HFFc6 (cell line): ENCODE measurements at places on chromosomes 11 and 22.

DNA sequence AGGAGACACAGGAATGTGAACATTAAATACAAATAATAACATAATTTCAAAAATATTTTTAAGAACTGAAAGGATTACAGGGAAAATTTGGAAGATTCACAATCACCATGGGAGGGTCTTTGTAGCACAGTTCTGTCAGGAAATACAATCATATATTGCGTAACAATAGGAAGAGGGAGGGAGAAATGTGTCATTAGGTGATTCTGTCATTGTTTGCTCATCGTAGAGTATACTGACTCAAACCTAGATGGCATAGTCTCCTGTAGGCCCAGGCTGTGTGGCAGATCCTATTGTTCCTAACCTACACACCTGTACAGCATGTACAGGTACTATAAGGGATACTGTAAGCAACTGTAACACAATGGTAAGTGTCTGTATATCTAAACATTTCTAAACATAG lies 330.4 kb downstream of the BRD1 start:
- H3K4me3 ChIP-seq: no peak overlapping the region
- H3K4me1 ChIP-seq: no peaks in the 10 kb centered on the region
- no peak overlapping the region for H3K27ac ChIP-seq

GRCh38 chr11:67400942-67401494 lies 640 bp downstream of the PPP1CA start:
- peaks cover 7% of the 10 kb centered on the region; the same call in 1 of the 2 replicates for H3K36me3 ChIP-seq
- peaks cover 9% of the 10 kb centered on the region for H3K4me1 ChIP-seq
- H3K4me3 ChIP-seq: peak overlapping the region; percentile 87

DNA sequence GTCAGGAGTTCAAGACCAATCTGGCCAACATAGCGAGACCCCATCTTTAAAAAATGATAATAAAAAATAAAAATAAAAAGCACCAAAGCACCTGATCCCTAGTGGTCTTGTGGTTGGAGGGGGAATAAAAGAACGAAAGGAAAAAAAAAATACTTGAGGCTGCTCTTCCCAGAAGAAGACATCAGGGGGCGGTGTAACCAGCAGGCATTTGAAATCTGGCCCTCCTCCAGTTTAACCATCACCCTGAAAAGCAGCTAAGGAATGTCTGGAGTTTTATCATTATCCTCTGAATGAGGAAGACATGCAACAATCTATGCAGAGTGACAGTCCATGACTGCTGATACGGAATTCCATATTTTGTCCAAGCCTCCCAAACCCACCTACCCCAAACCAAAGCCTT lies 5.6 kb upstream of the KCTD17 start:
- H3K4me1 ChIP-seq: peaks cover 21% of the 10 kb centered on the region
- DNase-seq: peak; percentile 41
- H3K4me3 ChIP-seq: no peak overlapping the region
- no peaks in the 10 kb centered on the region for H3K36me3 ChIP-seq

GRCh38 chr11:72483412-72484186 lies 49.3 kb upstream of the CLPB start:
- H3K27ac ChIP-seq: peak overlapping the region; percentile 66
- H3K36me3 ChIP-seq: no peaks in the 10 kb centered on the region
- H3K4me3 ChIP-seq: peak overlapping the region; percentile 1; the same call in 1 of the 2 replicates
- H3K4me1 ChIP-seq: peaks cover 17% of the 10 kb centered on the region
- DNase-seq: peak; percentile 41
- H3K27me3 ChIP-seq: peaks cover 25% of the 10 kb centered on the region

- peaks cover 3% of the 10 kb centered on the region for H3K27me3 ChIP-seq
- H3K27ac ChIP-seq: 0 out of 2 replicates have a peak overlapping the region, but pooled peaks have one; percentile 76
- peaks cover 17% of the 10 kb centered on the region for H3K36me3 ChIP-seq
- no peak overlapping the region for H3K4me3 ChIP-seq
These were observed 77.7 kb upstream of the RAB1B start for GRCh38 chr11:66190786-66191185.

DNA sequence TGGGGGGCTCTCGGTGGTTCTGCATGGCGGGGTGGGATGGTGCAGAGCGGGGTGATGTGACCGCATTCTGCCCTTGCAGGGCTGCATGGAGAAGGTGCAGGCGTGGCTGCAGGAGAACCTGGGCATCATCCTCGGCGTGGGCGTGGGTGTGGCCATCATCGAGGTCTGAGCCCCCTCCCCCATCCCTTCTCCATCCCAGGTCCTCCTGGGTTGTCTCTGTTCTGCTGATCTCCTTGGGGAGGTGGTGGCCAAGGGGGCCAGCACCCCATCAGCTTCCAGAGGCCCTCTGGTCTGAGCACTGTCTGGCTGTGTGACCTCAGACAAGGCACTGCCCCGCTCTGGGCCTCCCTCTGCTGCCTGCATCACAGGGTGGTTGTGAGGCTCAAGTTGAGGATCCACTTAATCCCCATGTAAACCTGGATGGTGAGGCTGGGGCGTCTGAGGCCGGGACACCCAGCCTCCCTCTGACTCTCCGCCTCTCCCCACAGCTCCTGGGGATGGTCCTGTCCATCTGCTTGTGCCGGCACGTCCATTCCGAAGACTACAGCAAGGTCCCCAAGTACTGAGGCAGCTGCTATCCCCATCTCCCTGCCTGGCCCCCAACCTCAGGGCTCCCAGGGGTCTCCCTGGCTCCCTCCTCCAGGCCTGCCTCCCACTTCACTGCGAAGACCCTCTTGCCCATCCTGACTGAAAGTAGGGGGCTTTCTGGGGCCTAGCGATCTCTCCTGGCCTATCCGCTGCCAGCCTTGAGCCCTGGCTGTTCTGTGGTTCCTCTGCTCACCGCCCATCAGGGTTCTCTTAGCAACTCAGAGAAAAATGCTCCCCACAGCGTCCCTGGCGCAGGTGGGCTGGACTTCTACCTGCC lies 53.3 kb downstream of the CD82 start:
- peaks cover 11% of the 10 kb centered on the region for H3K27me3 ChIP-seq
- no peaks in the 10 kb centered on the region for H3K36me3 ChIP-seq
- H3K4me1 ChIP-seq: 0 out of 2 replicates have a peak, but pooled peaks cover 5% of the 10 kb centered on the region

GRCh38 chr11:25453471-25453870 lies 878.5 kb upstream of the ANO3 start:
- no peak overlapping the region for H3K4me3 ChIP-seq
- no peak overlapping the region for H3K27ac ChIP-seq
- no peaks in the 10 kb centered on the region for H3K36me3 ChIP-seq
- H3K27me3 ChIP-seq: no peaks in the 10 kb centered on the region

- H3K27ac ChIP-seq: no peak overlapping the region
- DNase-seq: no peak
- no peak overlapping the region for H3K4me3 ChIP-seq
- peaks cover 5% of the 10 kb centered on the region for H3K27me3 ChIP-seq
These were observed 128.1 kb downstream of the LDLRAD3 start for GRCh38 chr11:36071917-36072500.

- peaks cover 44% of the 10 kb centered on the region for H3K4me1 ChIP-seq
- H3K27ac ChIP-seq: peak overlapping the region; percentile 62
- H3K36me3 ChIP-seq: no peaks in the 10 kb centered on the region
- no peak overlapping the region for H3K4me3 ChIP-seq
- peak; percentile 25 for DNase-seq
- H3K27me3 ChIP-seq: peaks cover 4% of the 10 kb centered on the region; the same call in 1 of the 2 replicates
These were observed 13.2 kb downstream of the EHF start for GRCh38 chr11:34633990-34634693.

DNA sequence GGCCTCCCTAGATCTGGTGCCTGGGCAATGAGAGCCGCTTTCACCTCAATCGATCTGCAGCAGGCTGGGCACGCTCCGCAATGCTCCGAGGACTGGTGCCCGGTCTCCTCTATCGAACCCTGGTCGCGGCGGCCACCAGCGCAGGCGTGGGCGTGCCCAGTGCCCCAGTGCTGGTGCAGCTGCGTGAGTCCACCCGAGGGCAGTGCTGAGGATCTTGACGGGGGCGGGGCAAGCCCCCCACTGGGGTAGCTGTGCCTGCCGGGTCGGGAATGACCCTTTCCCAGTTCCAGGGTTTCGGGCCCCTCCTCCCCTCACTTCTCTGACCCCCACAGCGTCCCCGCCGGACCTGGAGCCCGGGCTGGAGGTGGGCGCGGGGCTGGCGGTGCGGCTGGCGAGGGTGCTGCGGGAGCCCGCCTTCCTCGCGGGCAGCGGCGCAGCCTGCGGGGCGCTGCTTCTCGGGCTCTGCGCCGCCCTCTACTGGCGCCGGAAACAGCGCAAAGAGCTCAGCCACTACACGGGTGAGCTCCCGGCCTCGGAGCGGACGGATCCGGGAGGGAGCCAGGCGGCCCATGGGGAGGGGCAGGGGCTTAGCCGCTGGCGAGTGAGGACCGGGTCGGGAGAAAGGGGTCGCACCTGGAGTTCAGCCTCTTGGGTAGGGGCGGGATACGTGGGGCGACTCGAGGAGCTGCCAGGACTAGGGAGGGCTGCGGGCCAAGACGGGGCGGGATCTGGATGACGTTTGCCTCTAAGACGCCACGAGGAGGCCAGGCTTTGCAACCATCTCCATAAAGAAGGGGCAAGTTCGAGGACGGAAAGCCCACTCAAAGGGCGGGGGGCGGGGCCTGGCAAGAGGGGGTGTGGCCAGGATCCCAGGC lies 10.9 kb downstream of the ROBO3 start:
- peak; percentile 65 for DNase-seq
- H3K27me3 ChIP-seq: peaks cover 24% of the 10 kb centered on the region
- H3K27ac ChIP-seq: peak overlapping the region; percentile 95
- peak overlapping the region; percentile 89 for H3K4me3 ChIP-seq
- peaks cover 7% of the 10 kb centered on the region for H3K4me1 ChIP-seq

DNA sequence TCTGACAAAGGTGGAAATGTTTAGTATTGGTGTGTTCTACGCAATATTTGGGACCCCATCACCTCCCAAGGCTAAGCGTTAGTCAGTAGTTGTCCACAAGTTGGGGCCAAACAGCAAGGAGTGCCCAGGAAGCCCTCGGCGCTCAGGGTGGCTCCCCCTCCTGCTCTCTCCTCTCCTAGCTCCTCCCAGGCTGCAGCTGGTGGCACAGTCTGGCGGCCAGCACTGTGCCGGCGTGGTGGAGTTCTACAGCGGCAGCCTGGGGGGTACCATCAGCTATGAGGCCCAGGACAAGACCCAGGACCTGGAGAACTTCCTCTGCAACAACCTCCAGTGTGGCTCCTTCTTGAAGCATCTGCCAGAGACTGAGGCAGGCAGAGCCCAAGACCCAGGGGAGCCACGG lies 16.8 kb downstream of the CD5 start:
- H3K27me3 ChIP-seq: peaks cover 15% of the 10 kb centered on the region
- H3K27ac ChIP-seq: no peak overlapping the region
- no peaks in the 10 kb centered on the region for H3K4me1 ChIP-seq
- DNase-seq: no peak

DNA sequence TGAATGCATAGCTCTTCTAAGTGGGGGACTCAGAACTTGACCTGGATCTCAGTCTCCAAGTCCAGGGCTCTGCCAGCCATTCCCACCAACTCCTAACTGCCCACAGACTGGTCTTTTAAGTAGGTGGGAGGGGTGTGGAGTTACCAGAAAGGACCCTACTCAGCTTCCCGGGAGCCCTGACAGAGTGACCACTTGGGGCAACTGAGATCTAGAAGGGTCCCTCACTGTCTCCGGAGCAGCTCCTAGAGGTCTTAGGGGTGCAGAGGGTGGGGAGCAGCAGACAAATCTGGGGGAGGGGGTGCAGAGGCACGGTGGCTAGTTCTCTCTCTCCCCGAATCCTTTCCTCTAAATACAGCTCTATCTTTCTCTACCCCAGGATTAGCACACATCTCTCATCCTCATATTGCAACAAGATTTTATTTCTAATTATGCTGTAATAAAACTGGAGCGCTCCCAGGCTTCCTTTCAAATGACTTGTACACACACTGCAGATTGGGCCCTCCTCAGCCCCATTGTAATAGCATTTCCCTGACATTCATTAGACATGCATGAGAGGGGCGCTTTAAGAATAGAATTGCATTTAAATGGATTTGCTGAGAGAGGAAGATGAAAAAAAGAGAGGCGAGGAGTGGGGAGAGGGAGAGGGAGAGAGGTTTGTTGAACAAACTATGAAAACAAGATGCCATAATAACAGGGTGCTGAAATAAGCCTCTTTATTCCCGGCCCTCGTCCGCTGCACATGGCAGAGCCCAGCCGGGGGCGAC lies 219.0 kb downstream of the CEP164 start:
- H3K36me3 ChIP-seq: no peaks in the 10 kb centered on the region
- H3K27me3 ChIP-seq: peaks cover 57% of the 10 kb centered on the region
- no peaks in the 10 kb centered on the region for H3K4me1 ChIP-seq
- DNase-seq: no peak
- no peak overlapping the region for H3K27ac ChIP-seq
- no peak overlapping the region for H3K4me3 ChIP-seq

- DNase-seq: no peak
- no peak overlapping the region for H3K27ac ChIP-seq
- peaks cover 13% of the 10 kb centered on the region for H3K27me3 ChIP-seq
- no peak overlapping the region for H3K4me3 ChIP-seq
- H3K4me1 ChIP-seq: no peaks in the 10 kb centered on the region
- no peaks in the 10 kb centered on the region for H3K36me3 ChIP-seq
These were observed 15.1 kb downstream of the MCHR1 start for GRCh38 chr22:40694411-40694810.

- no peak for DNase-seq
- no peaks in the 10 kb centered on the region for H3K4me1 ChIP-seq
- H3K27me3 ChIP-seq: no peaks in the 10 kb centered on the region
- peaks cover 18% of the 10 kb centered on the region for H3K36me3 ChIP-seq
- no peak overlapping the region for H3K4me3 ChIP-seq
- no peak overlapping the region for H3K27ac ChIP-seq
These were observed 53.1 kb upstream of the GRK2 start for GRCh38 chr11:67213178-67213621.

- H3K4me3 ChIP-seq: no peak overlapping the region
- no peaks in the 10 kb centered on the region; the same call in 1 of the 2 replicates for H3K27me3 ChIP-seq
- H3K36me3 ChIP-seq: no peaks in the 10 kb centered on the region
- no peaks in the 10 kb centered on the region for H3K4me1 ChIP-seq
- DNase-seq: peak; percentile 53
These were observed 34.1 kb upstream of the CALCA start for GRCh38 chr11:15006139-15006759.

DNA sequence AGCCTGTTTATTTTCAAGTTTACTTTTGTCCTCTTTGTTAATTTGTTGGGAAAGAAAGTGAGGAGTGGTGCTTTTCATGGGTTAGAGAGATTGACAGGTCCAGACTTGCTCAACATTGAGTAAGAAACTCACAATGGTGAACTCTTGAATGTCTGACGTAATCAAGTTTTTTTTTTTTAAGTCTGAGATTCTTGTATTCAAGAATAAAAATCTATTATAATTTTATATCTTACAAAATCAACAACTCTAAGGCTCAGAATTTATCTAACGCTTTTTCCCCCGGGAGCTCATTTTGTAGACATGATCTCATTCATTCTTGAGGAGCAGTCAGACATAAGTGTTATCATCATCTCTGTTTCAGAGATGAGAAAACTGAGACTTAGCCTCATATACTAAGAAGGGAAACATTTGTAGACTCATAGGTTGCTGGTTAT lies 39.1 kb upstream of the SPTBN2 start:
- H3K4me1 ChIP-seq: no peaks in the 10 kb centered on the region
- no peaks in the 10 kb centered on the region for H3K27me3 ChIP-seq

- H3K27me3 ChIP-seq: peaks cover 18% of the 10 kb centered on the region
- peaks cover 6% of the 10 kb centered on the region; the same call in 1 of the 2 replicates for H3K4me1 ChIP-seq
- no peak overlapping the region for H3K27ac ChIP-seq
- no peak for DNase-seq
These were observed 141.7 kb downstream of the CHST1 start for GRCh38 chr11:45523760-45524159.

GRCh38 chr22:44578516-44579230 lies 80.6 kb upstream of the RTL6 start:
- H3K4me1 ChIP-seq: peaks cover 8% of the 10 kb centered on the region; the same call in 1 of the 2 replicates
- no peak overlapping the region for H3K27ac ChIP-seq
- no peaks in the 10 kb centered on the region for H3K36me3 ChIP-seq
- H3K27me3 ChIP-seq: peaks cover 36% of the 10 kb centered on the region
- no peak overlapping the region for H3K4me3 ChIP-seq
- DNase-seq: no peak

GRCh38 chr11:69475866-69476471 lies 5.5 kb upstream of the LINC01488 start:
- no peak overlapping the region for H3K27ac ChIP-seq
- peaks cover 5% of the 10 kb centered on the region; the same call in 1 of the 2 replicates for H3K4me1 ChIP-seq
- no peak for DNase-seq
- peaks cover 3% of the 10 kb centered on the region for H3K27me3 ChIP-seq
- H3K36me3 ChIP-seq: peaks cover 11% of the 10 kb centered on the region
- no peak overlapping the region for H3K4me3 ChIP-seq
